NCI-H1417 treated with DMSO at 0.1 percent for 48 hours (cell line): ENCODE measurements at places on chromosomes 3 and 15.

- DNase-seq, result peak; percentile 54
Observed at GRCh38 chr15:60507596-60508424, 28.9 kb upstream of the ICE2 start.

- no peak for DNase-seq
Observed at GRCh38 chr15:48592221-48592731, 53.2 kb downstream of the FBN1 start.

GRCh38 chr3:149374391-149374790, 3.1 kb downstream of the TM4SF1 start:
- no peak for DNase-seq

DNA sequence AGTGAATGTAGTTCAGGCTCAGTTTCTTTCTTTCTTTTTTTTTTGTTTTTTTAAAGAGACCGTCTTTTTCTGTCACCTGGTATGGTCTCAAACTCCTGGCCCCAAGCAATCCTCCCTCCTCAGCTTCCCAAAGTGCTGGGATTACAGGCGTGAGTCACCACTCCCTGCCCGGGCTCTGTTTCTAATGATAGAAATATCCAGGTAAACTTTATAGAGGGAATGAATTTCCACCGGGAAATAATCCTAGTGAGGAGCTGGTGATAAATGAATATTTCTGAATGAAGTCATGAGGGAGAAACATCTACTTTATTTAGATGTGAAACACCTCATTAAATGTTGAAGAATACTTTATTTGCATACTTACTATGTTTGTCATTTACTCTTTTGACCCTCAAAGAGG, 7.2 kb downstream of the RNF13 start:
- no peak for DNase-seq

DNA sequence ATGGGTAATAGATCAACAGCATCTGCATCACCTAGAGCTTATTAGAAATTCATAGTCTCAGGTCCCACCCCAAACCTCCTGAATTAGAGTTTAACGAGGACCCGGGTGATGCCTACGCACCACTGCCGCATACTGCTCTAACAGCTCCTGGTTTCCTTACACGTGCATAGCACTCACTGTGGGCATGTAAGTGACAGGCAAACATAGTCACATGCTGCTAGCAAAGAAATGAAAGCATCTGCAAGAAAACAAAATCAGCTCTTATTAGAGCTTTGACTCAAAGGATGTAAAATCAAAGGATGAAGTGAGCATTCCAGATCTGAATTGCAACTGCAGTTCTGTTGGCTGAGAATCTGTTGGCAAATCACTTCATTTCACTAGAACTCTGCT, 19.1 kb upstream of the RIOX2 start:
- no peak for DNase-seq

DNA sequence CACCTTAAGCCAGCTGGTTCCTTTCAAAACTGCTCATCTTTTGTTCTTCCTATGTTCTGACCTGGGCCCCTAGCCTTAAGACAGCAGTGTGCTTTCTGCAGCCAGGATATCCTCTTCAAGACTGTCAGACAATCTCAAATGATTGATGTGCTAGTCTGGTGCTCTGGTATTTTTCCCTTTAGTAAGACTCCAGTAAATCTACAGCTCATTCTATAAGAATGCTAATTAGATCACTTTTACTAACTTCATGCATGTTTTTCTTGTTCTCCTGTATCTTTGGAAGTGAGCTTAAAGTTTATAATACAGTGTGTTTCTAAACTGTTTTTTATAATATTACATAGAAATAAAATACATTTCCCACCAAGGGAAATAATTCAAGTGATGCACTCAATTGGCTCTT, 220.9 kb upstream of the NANOGP8 start:
- DNase-seq, result no peak

DNA sequence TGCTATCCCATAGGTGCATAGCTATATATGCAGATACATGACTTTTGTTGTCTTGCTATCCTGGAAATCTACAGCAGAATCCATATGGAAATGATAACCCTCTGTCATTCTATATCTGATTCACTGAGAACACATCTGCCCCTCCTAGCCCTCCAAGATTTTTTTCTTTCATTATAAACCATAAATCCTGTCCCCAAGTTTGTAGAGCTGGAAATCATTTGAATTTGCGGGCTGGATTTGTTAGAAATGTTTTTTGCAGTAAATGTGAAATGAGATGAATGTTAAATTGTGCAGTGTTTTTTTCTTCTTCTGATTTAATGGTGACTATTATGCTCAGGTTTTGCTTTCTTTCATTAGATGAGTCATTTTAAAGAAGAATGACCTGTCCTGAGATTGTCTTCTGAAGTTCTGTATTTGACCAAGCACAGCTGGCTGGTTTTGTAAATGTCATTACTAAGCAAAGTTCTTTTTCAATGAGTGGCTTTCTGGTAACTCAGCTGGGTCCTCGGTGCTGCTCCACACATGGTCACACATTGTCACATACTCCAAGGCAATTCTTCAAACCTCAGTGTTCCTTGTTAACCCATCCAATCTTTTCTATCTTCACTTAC, 25.3 kb upstream of the ABHD17C start:
- no peak for DNase-seq

DNA sequence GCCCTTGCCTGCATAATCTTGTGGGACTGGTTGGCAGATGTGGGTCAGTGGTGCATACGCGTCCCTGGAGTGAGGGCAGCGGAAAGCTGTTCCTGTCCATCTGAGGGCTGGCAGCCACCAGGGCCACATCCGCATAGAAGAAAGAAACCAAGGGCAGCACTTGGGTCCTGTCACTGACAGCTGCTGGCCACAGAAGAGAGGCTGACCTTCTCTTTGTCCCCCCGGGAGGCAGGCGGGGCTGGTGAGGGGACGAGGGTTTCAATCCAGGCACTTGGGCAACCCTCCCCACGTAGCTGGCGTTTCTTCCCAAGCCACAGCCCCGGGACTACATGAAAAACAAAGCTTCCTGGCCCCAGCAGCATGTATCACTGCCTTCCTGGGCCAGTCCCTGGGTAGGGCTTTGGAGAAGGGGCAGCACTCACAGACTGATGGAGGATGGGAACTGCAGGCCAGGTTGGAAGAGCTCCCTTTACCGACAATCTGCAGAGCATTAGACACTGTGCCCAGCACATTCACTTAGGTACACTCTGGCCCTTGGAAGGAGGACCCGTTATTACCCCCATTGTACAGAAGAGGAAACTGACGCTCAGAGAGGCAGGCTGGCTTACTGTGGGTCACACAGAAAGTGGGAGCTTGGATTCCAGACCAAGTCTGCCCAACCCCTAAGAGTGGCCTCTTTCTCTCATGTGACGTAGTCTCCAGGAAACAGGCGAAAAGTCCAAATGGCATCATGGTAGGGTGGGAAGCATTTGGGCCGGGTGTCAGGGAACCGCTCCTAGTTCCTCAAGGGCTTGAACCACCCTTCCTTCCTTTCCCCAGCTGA, 78.8 kb upstream of the SLC6A6 start:
- DNase-seq, result no peak

GRCh38 chr3:11642431-11643191, 1.1 kb downstream of the VGLL4 start:
- no peak for DNase-seq

GRCh38 chr3:45980819-45981218, 14.8 kb downstream of the FYCO1 start:
- DNase-seq, result no peak

DNA sequence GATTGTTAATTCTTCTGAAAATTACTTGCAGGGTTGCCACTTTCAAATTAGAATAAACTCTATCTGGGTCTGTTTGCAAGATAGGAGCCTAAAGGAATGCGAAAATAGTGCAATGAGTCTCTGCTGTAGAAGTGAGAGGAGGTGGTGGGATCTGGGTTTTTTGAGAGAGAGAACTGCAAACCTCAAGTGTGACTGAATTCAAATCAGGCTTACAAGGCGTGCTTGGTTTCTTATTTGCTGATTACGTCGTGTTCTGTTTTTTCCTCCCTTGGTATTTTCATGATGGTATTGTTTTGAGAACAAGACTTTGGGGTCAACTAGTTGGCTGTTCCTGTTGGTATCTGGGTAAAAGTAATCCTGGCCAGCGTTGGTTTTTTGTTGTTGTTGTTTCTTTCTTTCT, 490.9 kb upstream of the CFAP20DC start:
- no peak for DNase-seq

GRCh38 chr3:107928084-107928445, 162.8 kb downstream of the CD47 start:
- no peak for DNase-seq

DNA sequence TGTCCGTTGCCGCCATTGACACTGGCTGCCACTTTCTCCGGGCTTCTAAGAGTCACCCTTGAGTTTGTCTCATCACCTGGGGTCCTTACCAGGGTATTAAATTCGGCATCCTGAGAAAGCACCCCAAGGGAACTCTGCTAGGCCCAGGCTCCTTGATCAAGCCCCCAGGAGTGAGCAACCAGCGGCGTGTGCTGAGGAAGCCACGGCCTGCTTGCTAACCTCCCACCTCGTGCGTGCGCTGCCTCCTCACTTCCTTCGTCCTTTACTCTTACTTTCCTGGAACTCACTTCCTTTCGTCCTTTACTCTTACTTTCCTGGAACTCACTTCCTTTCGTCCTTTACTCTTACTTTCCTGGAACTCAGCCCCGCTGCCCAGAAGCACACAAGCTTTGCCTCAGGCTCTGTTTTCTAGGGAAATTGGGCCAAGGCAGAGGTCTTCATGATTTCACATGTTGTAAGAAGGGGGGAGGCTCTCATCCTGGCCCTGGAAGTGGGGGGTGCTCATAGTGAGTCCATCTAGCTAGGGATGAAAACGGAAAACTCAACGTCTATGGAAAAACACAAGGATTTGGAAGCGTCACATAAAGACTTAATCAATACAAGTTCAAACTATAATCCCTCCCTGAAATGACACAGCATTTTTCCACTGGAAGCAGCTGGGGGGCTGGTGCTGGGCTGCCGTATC, 36.7 kb upstream of the BDH1 start:
- no peak for DNase-seq

GRCh38 chr3:187002915-187003314, 72.6 kb downstream of the ST6GAL1 start:
- no peak for DNase-seq

GRCh38 chr3:161731968-161732367, 235.4 kb downstream of the OTOL1 start:
- DNase-seq, result no peak

GRCh38 chr3:105688821-105689220, 180.0 kb downstream of the CBLB start:
- no peak for DNase-seq

DNA sequence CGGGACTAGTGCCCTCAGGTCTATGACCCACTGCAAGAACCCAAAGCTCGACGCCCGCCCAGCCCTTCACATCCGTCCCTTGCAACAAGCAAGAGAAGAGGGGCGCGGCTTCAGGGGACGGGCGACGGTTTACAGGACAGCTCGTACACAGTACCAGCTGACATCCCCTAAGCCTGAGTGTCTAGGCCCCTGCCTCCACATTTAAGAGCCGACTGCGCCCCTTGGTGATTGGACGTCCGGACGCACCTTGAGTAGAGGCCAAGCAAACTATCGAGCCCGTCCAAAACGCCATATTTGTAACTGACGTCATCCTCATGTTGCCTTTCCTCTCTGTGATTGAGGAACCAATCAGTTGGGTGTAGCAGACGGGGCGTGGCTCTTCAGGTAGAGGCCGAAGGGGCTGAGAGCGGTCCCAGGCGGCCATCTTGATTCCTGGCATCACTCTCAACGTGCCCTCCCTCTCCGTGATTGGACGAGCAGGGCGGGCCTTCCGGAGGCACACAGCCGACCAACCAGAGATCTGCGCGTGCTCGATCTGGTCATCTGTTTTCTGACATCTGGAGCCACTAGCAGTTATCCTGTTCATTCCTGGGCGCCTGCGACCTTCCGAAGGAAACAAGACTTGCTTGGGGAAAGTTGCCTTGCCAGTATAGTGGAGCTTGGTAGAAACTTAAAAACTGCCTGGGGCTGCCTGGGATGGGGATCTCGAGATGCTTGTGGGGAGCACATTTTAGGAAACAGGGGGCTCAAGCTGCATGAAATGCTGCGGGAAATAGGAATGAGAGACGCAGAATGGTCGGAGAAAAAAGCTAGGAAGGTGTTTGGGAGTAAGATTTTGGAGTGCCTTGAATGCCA, 4.0 kb upstream of the RPL14 start:
- DNase-seq, result peak; percentile 66

DNA sequence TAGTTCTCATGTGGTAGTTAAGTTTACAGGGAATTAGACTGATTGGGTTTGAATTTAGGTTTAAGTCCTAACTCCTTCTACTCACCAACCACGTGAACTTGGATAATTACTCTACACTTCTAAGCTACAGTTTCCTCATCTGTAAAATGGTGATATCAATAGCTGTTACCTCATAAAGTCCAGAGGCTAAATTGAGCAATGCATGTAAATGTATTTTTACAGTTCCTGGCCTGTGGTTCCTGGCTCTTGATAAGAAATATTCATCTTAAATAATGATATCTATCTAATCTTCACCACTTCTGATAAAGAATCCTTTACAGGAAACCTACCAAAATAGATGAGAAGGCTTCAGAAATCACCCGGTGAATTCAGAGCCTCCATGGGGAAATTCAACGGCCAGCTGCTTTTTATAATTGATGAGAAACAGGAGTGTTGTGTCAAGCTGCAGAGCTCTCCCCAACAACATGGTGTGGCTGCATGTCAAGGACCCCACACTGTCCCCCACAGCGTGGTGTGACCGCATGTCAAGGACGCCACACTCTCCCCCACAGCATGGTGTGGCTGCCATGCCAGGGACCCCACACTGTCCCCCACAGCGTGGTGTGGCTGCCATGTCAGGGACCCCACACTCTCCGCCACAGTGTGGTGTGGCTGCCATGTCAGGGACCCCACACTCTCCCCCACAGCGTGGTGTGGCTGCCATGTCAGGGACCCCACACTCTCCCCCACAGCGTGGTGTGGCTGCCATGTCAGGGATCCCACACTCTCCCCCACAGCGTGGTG, 80.8 kb upstream of the PEX5L start:
- DNase-seq, result no peak

DNA sequence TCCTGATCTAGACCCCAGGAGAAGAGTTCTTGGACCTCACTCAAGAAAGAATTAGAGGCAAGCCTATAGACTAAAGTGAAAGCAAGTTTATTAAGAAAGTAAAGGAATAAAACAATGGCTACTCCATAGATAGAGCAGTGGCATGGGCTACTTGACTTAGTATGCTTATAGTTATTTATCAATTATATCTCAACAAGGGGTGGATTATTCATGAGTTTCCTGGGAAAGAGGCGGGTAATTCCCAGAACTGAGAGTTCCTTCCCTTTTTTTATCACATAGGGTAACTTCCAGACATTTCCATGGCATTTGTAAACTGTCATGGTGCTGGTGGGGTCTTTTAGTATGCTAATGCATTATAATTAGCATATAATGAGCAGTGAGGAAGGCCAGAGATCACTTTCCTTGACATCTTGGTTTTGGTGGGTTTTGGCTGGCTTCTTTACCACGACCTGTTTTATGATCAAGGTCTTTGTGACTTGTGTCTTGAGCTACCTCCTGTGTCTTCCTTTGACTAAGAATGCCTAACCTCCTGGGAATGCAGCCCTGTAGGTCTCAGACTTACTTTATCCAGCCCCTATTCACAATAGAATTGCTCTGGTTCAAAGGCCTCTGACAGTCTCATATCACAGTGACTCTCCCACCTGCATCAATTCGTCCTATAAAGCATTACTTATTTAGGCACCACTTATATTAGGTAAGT, 35.3 kb upstream of the PLSCR2 start:
- no peak for DNase-seq
